ENCODE measurements at places on chromosomes 7 and 10.

DNA sequence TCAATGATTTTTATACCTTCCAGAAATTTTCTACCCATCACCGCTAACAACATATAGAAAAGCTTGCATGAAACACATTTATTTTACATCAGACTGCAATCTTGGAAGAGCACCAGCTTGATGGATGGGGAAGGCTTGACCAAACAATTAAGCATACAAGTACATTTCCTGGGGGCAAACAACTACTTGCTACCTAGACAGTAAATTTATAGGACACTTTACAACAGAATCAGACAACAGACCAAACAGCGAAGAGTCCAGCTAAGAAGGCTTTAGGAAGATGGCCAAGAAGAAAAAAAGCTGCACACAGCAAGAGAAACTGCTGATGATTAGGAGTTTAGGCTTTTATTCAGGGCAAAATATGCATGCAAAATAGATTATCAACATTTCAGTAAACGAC lies 8.0 kb downstream of the AASS start:
- no peak for DNase-seq

GRCh38 chr7:36265680-36266079 lies 112.6 kb downstream of the EEPD1 start:
- no peak for DNase-seq

- DNase-seq, result no peak
These were observed 681.2 kb upstream of the NRP1 start for GRCh38 chr10:34015700-34016099.

DNA sequence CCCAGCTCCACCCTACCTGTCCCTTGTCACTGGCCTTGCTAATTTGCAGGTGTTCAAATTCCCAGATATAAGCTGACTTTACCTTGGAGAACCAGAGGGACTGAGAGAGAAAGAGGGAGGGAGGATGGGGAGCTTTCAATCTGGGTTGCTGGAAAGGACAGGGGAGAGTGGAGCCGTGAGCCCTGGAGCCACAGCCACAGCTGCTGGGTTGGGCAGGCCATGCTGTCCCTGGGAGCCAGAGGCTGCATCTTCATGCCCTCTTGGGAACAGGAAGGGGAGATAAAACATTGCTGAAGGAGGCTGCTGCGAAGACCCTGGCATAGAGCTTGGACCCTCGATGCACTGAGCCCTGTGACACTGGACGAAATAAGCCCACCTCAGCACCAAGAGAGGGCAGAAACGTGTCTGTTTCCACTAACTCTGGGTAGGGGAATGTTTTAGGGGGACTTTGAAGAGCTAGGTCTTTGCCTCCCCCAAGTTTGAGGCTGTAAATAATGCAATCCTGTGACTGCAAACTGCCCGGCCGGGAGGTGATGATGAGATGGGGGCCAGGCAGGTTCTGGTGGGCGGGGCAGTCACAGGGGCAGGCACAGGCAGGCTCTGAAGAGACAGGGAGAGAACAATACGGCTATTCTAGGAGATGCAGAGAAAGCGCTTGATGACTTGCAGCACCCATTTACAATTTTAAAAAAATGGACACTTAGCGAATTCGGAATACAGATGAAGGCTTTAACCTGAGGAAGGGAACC lies 5.8 kb upstream of the JAKMIP3 start:
- DNase-seq, result no peak

DNA sequence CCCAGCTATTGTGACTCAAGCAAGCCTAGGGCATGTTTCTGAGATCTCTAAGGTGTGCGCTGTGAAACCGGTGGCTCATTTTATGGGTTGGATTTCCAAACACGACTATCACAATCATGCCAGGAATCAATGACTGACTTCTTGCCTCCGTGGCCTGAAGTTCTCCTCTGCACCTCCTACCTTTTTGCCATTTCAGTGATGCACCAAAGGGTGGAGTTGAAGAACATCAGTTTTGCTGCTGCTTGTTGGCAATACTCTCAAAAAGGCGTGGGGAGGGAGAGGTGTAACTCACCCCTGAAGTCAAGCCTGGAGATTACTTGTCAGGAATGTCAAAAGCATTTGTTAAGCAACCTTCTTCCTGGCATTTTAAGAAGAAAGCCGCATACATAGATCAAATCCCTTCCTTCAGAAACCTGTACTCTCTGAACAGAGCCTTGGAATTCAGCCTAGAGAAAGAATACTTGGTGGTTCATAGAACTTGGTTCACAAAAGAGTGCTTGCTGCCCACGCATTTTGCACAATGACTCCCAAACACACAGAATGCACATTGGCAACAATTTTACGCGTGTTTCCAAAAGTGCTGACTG lies 41.0 kb downstream of the KIAA1217 start:
- DNase-seq, result no peak

GRCh38 chr7:148882841-148883265 lies 1.2 kb downstream of the EZH2 start:
- no peak for DNase-seq

GRCh38 chr7:106313966-106314365 lies 29.2 kb upstream of the NAMPT start:
- DNase-seq, result no peak

GRCh38 chr7:12458520-12459131 lies 55.0 kb upstream of the VWDE start:
- no peak for DNase-seq

DNA sequence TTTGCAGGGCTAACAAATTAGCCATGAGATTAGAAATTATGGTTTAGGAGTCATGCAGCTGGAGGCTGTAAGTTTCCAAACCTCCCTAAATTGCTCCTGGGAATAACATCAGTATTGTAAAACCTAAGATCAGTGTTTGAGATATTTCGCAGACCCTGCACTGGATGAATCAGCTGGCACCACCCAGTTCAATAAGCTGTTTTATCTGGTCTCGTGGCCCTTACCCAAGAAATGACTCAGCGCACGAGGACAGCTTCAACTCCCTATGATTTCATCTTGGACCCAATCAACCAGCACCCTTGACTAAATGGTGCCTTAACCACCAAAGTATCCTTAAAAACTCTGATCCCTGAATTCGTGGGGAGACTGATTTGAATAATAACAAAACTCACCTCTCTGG lies 482.0 kb upstream of the PCDH15 start:
- DNase-seq, result no peak

DNA sequence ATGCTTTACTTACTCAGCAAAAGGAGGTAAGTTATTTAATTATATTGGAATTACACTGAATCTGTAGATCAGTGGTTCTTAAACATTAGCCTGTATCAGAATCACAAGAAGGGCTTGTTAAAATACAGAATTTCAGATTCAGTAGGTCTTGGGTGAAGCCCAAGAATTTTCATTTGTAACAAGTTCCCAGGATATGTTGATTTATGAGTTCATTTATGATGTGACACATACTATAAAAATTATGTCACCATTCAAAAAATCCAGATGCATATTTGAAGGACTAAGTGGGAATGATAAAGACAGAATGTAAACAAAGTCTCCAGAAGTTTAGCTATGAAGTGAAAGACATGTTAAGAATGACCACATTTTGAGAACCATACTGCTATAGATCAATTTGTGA lies 52.3 kb downstream of the HECTD2 start:
- no peak for DNase-seq

GRCh38 chr10:99562631-99563030 lies 29.9 kb downstream of the NKX2-3 start:
- DNase-seq, result no peak

DNA sequence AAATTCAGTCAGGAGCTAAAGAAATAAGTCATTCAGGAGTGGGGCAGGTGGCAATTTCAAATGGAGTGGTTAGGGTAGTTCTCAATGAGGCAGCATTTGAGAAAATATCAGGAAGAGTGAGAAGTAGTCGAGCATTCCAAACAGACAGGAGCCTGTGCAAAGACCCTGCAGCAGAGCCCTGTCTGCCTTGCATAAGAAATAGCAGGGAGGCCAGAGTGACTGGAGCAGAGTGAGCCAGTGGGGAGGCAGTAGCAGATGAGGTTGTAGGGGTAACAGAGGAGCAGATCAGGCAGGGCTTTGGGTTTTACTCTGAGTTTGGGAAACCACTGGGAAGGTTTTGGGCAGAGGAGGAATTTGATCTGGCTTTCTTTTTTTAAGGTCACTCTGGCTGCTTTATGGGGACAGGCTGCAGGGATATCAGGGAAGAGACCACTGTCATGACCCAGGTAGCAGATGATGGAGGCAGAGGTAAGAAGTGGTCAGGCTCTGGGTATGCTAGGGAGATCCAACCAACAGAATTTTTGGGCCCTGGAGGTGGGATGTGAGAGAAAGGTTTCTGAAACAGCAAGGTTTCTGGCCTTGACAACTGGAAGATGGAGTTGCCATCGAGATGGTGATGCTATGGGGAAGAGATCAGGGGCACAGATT lies 1.3 kb upstream of the BLVRA start:
- DNase-seq, result no peak

- no peak for DNase-seq
These were observed 337.0 kb downstream of the CRPPA start for GRCh38 chr7:16084370-16084769.

DNA sequence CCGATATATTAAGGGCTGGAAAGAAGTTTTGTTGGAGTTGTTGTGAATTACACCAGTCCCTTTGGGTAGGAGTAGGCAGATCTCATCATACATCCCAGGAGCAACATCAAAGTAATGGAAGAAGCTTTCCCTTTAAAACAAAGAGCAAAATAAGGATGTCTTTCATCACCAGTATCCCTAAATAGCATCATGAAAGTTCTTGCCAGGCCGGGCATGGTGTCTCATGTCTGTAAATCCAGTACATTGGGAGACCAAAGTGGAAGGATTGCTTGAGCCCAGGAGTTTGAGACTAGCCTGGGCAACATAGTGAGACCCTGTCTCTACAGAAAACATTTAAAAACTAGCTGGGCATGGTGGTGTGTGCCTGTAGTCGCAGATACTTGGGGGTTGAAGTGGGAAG lies 38.7 kb downstream of the LRRC20 start:
- no peak for DNase-seq

DNA sequence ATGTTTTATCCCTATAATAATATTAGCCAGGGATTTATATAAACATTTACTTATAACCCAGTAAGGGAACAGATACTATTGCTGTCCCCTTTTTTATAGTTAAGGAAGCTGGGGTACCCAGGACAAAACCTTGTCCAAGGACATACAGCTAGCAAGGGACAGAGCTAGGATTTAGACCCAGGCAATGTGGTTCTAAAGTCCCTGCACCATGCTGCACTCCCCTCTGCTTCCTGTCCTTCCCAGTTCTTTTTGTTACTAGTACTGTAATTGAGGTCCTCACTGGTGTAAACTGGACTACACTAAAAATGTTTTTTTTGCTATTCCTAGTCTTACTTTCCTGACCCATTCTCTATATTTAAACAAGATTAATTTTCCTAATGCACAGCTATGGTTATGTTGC lies 16.6 kb downstream of the KLHDC10 start:
- no peak for DNase-seq

- DNase-seq, result no peak
These were observed 23.9 kb upstream of the ZMIZ1 start for GRCh38 chr10:79044846-79045245.

GRCh38 chr7:41117431-41117830 lies 585.5 kb downstream of the INHBA start:
- no peak for DNase-seq

DNA sequence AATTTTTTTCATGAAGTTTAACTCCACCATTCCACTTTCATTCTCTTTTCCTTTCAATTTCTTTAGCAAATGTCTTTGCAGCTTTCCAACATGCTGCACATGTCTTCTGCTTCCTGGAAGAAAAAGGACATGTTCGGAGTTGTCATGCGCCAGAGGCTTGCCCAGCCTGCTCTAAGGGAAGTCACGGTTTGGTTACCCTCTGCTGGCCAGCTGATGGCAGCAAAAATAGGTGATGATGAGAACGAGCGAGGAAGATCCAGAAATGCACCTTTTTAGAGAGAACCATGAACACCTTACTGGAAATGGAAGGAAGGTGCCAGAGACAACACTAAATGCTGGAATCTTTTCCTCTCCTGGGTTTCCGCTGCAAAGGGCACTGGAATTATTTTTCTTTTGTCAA lies 4.9 kb upstream of the ZSCAN21 start:
- DNase-seq, result no peak

DNA sequence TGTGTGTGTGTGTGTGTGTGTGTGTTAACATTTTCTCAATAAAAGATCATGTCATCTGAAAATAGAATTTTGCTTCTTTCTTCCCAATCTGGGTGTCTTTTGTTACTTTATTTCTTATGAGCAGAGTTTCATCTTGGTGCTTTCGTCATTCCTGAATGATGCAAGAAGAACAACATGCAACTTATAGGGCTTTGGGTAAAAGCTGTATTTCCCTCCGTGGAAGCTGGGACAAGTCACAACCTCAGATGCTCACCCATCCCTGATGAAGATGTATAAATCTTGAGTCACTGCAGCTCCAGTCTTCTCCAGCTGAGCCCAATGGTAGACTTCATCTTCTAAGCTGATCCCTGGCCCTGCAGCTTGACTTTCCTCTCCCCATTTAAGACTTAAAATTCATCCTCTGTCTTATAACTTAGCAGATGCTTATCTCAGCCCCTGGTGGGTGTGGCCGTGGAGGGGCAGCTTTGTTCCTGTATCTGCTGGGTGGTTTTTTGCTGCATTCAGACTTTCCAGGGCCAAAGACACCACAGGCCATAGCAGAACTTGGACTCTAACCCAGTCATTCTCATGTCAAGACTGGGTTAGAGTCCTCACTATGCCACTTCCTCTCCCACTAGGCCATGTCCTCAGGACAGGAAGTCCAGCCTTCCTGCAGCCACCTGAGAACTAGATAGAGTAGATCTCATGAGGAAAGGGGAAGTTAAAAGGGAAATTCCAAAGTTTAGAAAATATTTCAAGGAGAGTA lies 356.4 kb downstream of the TNS3 start:
- DNase-seq, result no peak

DNA sequence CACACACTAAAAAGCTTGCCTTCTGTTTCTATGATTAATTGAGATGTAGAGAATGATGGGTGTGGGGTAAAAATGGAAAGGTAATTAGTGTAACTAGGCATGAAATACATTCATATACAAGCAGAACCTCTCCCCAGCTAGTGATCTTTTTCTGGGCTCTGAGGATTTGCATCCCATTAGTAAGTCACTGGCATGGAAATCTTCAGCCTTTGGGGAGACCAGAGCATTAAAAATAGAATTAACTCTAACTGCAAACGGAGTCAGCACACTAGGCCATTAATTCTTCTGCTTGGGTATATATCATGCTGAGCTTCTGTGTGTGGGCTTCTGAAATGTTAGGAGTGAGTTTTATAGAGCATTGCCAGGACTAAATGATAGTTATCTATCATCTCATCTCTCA lies 128.9 kb downstream of the HDAC9 start:
- no peak for DNase-seq

DNA sequence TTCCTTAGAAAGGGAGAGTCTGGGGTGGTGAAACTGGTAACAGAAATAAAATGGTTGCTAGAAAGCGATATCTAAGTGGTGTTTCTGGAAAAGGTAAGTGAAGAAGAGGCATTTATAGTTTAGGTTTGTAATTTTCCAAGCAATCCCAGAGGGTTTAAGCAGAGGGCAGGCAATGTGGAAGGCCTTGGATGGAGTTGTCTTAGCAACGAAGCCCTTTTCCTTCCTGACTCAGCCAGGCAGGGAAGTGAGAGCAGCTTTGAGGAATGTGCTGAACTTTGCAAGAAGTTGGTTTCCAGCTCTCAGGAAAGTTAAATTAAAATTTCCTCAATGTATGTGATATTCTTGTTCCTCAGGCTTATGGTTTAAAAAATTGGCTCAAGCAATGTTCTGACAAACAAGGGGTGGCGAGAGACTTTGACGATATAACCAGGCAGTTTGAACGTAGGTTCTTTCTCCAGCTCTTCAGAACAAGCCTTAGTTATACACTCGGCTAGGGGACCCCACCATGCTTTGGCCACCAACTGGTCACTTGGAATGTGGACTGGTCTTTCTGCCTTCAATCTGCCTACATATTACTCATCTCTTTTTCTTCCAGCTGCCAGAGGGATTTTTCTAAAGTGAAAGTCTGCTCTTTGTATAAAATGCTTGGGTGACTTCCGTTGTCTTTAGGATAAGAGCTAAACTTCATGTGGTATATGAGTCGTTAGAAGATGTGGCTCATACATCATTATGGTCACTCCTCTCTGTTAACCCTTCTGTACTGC lies 66.9 kb upstream of the SLC25A13 start:
- no peak for DNase-seq

Measured in NCI-H510A (cell line).